Thymus (tissue), 14 donors: ENCODE measurements at places on chromosomes 6 and 20.

- DNase-seq: no peak
These were observed 173.1 kb downstream of the EYA2 start for GRCh38 chr20:47067776-47068175.

DNA sequence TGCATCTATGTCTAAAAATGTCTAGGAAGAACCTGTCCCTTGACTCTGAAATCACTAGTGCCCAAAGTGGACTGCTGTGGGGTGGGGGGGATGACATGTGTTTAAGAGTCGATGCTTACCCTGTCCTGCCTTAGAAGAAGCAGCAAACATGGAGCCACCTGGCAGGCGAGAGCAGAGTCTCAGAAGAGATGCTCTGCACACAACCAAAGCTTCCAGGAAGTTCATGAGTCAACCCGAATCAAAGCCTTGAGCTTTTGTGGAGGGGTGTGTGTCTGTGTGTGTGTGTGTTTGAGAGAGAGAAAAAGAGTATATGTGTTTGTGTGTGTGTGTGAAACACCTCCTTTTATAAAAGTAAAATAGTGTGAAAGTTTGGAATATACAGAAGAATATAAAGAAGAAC is 269.9 kb downstream of the ALDH8A1 start:
- DNase-seq: no peak

DNA sequence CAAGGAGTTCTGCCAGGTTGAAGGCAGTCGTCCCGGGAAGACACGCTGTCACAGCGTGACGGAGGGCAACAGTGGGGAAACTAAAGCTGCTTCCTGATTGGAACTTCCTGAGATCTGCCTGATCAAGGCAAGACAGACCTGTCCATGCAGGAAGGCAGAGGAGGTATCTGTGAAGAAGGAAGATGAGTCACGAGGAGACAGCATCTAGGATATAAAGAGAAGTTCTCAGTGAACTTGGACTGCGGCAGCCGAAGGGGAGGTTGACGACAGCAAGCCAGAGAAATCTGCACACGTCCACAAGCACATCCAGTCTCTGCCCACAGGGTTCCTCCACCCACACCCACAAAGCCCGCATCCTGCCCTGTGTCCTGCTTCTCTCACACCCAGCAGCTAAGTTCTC is 38.6 kb downstream of the PREP start:
- DNase-seq: no peak

DNA sequence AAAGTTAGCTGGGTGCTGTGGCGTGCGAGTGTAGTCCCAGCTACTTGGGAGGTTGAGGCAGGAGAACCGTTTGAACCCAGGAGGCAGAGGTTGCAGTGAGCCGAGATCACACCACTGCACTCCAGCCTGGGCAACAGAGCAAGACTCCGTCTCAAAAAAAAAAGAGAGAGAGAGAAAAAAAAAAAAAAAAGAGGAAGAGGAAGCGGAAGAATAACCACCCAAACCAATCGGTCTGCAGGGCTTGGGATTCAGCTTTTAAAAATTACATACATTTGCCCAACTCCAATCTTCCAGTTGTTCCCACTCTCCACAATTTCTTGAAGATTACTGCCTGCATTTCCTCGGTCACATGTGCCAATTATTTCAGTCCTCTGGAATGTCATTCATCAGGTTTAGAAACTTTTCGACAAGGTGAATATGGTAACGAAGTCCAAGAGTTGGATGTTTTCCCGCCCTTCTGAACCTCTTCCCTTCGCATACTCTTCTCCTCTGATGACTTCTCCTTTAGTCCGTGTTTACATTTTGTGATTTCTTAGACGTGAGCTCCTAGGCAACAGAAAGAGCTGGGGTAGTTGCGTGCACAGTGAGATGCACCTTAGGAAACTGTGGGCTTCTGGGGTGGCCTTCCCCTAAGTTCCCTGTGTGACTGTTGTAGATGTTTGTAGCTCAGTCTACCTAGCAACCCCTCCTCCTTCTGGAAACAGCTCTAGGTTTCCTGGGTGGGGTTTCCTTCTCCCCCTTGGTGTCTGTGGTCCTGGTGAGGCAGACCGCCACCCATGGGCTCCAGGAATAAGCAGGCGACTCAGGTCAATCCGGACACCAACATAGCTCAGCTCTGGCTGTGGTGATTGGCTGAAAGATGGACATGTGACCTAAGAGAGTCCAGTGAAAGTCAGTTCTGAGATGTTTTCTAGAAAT is 63.0 kb upstream of the NCOA3 start:
- DNase-seq: no peak

DNA sequence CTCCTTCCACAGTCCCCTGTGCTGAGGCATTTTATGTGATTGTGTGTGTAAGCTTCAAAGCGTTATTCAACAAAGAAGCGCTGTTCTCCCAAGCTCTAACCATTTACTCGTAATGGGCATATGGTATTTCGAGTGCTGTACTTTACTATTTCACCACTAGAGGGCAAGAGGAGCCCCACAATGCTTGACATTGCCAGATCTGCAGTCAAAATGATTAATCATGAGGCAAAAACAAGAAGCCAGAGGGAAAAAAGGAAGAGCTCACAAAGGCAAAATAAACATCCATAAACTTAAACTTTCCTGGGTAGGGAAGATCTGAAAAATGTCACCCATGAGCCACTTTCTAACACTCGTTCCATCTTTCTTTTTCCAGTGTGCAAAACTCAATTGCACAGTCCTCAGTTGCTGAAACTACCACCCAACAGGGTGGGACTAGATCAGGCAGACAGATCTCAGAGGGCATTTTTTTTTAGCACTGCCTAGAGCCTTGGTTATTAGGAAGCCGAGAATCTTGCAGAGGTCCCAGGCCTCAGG is 215.0 kb upstream of the PLCB4 start:
- DNase-seq: peak; percentile 64

DNA sequence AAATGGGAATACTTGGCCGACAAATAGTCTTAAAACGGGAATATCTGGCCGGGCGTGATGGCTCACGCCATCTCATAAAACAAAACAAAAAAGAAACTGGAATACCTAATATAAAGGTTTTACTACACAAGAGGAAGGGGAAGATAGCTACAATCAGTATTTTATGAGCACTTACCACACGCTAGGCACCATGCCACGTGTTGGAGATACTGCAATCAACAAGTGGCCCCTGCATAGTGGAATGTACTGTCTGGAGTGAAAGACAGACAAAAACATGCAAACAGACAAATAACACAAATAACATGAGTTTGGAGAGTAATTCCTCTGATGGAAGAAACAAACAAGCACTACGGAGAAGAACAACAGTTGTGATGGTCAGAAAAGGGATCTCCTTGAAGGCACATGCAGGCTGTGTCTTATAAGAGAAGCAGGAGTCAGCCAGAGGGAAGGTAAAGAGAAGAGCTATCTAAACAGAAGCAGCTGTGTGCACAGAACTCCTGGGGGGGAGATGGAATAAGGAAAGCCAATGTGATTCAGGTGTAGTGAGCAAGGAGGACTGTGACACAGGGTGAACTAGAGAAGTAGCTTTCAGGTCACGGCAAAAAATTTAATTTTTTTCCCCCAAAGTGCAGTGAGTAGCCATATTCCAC is 39.1 kb upstream of the AKIRIN2 start:
- DNase-seq: no peak

DNA sequence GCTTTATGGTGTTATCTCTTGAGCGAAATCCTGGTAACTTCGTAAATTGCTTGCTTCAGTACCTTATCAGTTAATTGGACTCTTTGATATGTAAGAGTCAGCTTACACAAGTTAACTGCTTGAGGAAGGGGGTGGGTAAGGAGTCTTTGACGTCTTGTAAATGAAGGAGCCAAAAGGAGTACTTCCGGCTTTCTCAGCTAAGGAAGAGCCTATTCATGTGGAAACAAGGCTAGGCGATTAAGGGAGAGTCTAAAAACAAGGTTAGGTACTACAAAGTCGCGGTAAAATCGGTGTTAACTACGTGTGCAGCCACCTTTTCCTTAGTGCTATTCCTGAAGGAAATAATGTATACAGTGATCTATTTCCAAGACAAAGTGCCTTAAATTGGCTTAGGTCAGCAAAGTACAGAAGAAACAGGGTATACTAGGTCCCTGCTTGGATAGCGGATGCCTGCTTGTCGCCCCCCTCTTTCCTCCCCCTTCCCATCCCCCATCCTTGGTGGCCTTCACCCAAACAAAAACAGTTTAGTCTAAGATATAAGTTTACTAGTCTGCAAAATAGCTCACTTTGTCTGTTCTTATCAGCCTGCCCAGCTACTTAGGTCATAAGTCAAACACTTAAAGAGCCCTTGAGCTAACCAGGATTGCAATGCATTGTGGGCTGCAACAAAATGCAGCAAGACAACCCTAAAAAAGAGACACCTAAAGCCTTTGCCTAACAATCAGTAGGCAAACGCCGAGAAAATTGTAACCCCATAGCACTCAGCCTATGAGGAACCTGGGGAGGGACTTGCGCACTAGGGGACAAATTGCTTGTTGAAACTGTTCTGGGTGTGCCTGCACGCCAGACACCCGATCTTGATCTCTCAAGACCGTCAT is 147.3 kb downstream of the TRIM27 start:
- DNase-seq: no peak

- no peak for DNase-seq
These were observed 126.9 kb upstream of the VGLL2 start for GRCh38 chr6:117138425-117138824.

GRCh38 chr6:24907919-24908649 is 27.7 kb downstream of the RIPOR2 start:
- no peak for DNase-seq
